ENCODE measurements at places on chromosomes 7 and 10. TPM values are rescaled to one million over a fixed set of nuclear protein-coding genes. Genes with fewer than 3 reads are reported as not detected.

- H3K27ac ChIP-seq = peak overlapping the region; percentile 3
- no peaks in the 10 kb centered on the region for H3K36me3 ChIP-seq
- no peak overlapping the region for H3K4me3 ChIP-seq
- no peaks in the 10 kb centered on the region for H3K27me3 ChIP-seq
- H3K4me1 ChIP-seq = peaks cover 19% of the 10 kb centered on the region
Measured at GRCh38 chr10:110793886-110794285, 77.8 kb upstream of the PDCD4 start.

- no peaks in the 10 kb centered on the region for H3K27me3 ChIP-seq
- no peaks in the 10 kb centered on the region for H3K36me3 ChIP-seq
- peak; percentile 43 for DNase-seq
- H3K27ac ChIP-seq = no peak overlapping the region
- no peaks in the 10 kb centered on the region for H3K4me1 ChIP-seq
- H3K4me3 ChIP-seq = no peak overlapping the region
Measured at GRCh38 chr7:157670490-157671357, 333.9 kb downstream of the DNAJB6 start.

- H3K4me1 ChIP-seq = no peaks in the 10 kb centered on the region
- DNase-seq = no peak
- H3K36me3 ChIP-seq = peaks cover 9% of the 10 kb centered on the region
Measured at GRCh38 chr10:102010961-102011360, 45.0 kb downstream of the ARMH3 start.

DNA sequence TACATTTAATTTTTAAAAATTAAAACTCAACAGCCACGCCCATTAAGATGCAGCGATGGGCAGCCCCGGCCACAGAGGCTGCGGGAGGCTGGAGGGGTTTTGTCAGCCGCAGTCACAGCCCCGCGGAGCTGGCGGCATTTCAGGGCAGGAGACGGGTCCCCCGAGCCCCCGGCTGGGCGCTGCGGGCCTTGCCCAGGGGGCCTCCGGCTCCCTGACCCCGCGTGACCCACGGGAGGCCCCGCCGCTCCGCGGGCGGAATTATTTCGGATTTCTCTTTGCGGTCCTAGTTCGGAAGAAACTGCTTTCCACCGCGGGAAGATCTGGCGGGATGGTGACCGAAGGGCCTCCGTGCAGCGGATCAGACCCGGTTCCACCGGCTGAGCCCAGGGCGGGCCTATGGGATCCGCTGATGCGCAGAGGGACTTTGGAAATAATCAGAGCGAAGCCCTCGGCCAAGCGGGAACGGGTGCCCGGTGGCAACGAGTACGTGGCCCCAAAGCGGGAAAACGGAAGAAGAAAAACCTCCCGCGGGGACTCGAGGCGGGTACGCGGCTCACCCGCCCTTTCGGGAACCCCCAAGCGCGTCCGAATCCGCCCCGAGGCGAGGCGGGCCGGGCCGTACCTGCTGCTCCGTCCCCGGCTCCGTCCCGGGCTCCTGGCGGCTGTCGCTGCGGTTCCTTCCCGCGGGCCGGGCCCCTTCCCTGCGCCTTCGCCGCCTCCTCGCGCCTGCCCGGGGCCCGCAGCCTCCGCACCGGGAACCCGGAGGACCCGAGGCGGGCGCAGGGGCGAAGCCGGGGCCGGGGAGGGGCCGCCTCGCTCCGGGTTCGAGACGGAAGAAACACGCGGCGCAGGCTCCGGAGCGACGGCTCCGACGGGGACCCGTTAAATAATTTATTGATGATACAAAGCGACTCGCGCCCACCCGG is 1.7 kb downstream of the NKX6-2 start:
- peaks cover 9% of the 10 kb centered on the region for H3K27me3 ChIP-seq
- H3K27ac ChIP-seq = no peak overlapping the region
- no peak overlapping the region for H3K4me3 ChIP-seq
- H3K4me1 ChIP-seq = no peaks in the 10 kb centered on the region
- H3K36me3 ChIP-seq = no peaks in the 10 kb centered on the region
- no peak for DNase-seq

PTER gene
- total RNA-seq = 22.2 TPM

Data from kidney (tissue), 22 donors.